Urinary bladder (tissue), 4 donors: ENCODE measurements at places on chromosomes 6 and 20. TPM values are rescaled to one million over a fixed set of nuclear protein-coding genes. Genes with fewer than 3 reads are reported as not detected.

GRCh38 chr20:24743641-24744040, 205.4 kb upstream of the CST7 start:
- no peak for DNase-seq

Gene PTK6
- 2.8 TPM for total RNA-seq

Gene TRIM26
- 13.6 TPM for total RNA-seq

DNA sequence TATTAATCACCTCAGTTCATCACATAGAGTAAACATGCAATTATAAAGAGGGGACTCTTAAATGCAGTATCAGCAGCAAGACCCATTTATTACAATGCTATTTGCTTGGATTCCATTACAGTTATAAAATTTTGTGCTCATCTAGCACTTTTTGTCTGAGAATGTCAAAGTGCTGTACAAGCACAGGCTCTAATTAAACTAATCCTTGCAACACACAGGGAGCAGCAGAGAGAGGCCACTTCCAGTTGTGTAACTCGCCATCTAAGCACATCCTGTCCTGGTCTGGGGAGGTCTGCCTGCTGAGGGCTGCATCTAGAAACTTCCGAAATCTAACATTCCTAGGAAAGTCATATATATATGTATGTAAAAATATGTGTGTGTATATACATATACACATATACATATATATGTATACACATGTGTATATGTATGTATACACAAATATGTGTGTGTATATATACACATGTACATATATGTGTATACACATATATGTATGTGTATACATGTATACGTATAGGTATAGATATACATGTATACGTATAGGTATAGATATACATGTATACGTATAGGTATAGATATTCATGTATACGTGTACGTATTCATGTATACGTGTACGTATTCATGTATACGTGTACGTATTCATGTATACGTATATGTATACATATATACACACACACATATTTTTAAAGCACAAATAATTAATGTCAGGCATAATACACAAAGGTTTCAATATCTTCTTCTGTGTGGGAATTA, 136.4 kb upstream of the JARID2 start:
- no peak for DNase-seq

DNA sequence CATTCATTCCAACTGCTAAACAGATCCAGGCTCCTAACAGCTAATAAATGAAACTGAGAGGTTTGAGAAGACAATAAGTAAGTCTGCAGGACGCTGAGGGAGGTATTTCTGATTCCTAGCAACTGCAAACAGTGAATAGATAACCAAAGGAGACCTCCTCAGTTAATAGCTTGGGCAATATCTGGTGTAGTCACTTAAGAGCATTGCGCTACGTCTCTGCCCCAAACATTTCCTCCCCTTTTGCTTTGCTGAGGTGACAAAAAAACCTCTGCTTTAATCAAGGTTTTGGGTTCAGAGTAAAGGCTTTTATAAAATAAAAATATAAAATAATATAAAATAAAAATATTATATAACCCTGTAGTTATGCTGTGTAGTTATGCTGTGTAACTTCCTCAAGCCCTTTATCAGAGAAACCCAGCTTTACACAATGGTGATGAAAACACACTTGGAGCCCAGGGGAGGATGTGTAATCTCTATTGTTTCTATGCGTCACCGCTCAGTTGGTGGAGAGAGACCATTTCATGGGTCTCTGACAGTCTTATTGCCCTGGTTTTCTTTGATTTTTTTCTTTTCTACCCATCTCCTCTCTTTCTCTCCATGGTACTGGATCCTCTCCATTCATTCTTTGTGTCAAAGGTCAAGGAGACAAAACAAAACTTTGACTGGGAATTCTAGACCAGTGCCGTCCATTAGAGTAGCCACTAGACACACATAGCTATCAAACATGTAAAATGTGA, 18.9 kb upstream of the CALHM5 start:
- DNase-seq: no peak
